Dorsolateral prefrontal cortex (tissue), 122 donors: ENCODE measurements at places on chromosomes 13 and 19. TPM values are rescaled to one million over a fixed set of nuclear protein-coding genes. Genes with fewer than 3 reads are reported as not detected.

DNA sequence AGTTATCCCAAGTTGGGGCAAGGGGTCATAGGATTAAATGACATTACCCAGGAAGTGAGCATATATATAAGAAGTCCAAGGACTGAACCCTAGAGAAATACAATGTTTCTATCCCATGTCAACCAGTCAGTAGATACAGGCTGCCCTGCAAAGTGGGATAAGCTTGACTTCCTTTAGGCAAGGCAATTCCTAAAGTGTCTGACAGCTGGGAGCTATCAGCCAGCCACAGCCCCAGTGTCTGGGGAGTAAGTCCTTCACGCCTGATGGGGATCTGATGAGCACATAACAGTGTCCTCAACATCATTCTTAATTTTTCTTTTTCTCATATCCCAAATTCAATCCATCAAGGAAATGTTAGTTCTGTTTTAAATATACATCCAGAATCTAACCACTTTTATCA, 54.1 kb downstream of the DNAJC15 start:
- no peak for DNase-seq

DNA sequence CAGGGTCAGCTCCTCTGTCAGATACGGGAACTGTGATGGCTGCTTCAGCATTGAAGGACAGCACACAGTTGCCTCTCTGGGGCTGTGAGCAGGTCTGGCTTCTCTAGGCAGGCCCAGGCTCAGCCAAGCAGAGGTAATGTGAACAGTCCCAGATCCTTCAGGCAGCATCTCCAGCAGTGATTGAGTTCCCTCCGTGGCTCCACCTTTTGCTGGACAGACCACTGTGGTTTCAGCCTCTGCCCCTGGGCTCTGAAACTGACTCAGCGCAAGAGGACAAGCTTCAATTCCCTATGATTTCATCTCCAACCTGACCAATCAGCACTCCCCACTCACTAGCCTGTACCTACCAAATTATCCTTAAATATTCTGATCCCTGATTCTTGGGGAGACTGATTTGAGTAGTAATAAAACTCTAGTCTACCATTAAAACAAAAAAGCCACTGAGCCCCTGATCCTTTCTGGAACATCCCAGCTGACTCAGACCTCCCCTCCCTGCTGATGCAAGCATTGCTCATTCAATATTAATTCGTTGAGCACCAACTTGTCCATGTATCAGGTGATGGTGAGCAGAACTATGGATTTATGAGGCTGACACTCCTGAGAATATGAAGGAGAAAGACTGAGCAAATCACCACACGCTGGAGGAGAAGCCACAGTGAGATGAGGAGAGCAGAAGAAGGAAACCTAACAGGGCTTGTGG, 16.7 kb downstream of the GSX1 start:
- DNase-seq = no peak

- DNase-seq = no peak
Measured at GRCh38 chr19:36215276-36216123, 594 bp downstream of the ZNF146 start.

DNA sequence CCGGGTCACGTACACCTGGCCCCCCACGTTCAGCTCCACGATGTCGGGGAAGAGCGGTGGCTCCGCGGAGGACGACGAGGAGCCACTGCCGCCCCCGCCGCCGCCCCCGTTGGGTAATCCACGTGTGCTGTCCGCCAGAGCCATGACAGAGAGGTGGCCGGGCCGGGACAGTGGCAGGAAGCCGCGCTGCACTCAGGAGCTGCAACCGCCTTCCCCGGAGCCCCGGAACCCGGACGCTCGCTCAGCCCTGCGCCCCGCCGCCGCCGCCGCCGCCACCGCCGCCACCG, 257 bp downstream of the KCTD12 start:
- DNase-seq = no peak

GRCh38 chr13:110379905-110380341, 72.8 kb downstream of the COL4A2 start:
- DNase-seq = no peak

DNA sequence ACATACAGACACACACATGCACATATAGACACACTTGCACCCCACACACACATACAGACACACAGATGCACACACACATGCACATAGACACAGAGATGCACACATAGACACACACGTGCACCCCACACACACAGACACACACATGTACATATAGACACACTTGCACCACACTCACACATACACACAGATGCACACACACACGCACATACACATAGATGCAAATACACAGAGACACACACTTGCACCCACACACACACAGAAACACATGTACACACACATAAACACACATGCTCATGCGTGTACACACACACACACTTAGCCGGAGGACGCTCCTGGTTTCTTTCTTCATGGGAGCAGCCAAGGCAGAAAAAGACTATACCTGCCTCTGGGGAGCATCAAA, 10.0 kb downstream of the COL4A2 start:
- no peak for DNase-seq

DNA sequence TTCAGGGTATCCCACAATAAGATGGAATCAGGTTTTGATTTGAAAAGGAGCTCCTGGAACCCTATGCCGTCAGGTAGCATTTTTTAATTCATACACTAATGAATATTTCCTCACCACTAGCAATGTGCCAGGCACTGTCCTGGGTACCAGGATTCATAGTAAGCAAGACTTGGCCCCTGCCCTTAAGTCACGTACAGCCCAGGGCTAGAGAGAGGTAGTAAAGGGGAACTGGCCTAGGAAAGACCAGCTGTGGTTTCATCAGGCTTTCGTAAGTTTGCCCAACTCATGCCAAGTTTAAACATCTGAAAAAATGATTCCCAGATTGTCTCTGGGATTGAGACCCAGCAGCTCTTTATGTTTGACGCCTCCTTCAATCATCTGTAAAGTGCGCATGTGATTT, 45.9 kb upstream of the AMER2 start:
- DNase-seq = no peak

ACP5 gene
- not detected for total RNA-seq

GRCh38 chr19:36198119-36198518, 16.3 kb downstream of the ZNF565 start:
- DNase-seq = peak; percentile 13

AMER2 gene
- 91.6 TPM for total RNA-seq
